ENCODE measurements at places on chromosomes 5 and 9. TPM values are rescaled to one million over a fixed set of nuclear protein-coding genes. Genes with fewer than 3 reads are reported as not detected.

DNA sequence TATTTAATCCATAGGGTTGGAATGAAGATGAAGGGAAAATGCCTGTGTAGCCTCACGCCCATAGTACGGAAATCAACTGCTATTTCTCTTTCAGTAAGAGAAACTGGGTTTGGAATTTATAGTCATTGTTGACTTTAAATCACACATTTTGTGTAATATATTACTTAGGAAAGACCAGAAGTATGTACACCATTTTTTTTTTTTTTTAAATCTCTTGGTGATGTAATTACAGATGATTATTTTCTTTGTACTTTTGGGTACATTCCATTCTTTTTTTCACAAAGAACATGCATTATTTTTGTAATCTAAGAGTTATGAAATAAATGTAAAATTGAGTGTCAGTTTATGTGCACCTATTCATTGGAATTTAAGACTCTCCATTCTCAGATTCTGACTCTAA, 45.7 kb downstream of the POC5 start:
- H3K27me3 ChIP-seq = no peaks in the 10 kb centered on the region
- H3K4me1 ChIP-seq = peaks cover 13% of the 10 kb centered on the region
- H3K36me3 ChIP-seq = no peaks in the 10 kb centered on the region
- H3K27ac ChIP-seq = no peak overlapping the region
- H3K4me3 ChIP-seq = no peak overlapping the region

GRCh38 chr5:129241755-129242154, 147.2 kb downstream of the ISOC1 start:
- H3K4me3 ChIP-seq = no peak overlapping the region
- no peak overlapping the region for H3K27ac ChIP-seq
- DNase-seq = no peak
- no peaks in the 10 kb centered on the region for H3K36me3 ChIP-seq
- H3K27me3 ChIP-seq = no peaks in the 10 kb centered on the region
- H3K4me1 ChIP-seq = no peaks in the 10 kb centered on the region

DNA sequence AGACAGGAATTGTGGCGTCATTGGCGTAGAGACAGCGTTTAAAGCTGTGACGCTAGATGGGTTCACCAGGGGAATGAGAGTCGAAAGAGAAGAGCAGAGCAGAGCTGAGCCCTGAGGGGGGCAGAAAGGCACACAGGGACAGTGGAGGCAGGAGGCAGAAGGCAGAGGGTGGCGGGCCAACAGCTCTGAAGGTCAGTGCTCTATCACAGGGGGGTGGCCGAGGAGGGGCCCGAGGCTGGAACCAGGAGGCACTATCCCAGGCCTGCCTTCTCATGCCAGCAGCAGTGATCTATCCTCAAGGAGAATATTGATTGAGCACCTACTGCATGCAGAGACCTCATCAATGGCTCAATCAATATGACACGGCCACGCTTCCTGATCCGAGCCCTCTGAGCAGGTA, 132.4 kb downstream of the KCNIP1 start:
- no peaks in the 10 kb centered on the region for H3K27me3 ChIP-seq
- DNase-seq = no peak
- no peak overlapping the region for H3K4me3 ChIP-seq
- H3K27ac ChIP-seq = no peak overlapping the region
- no peaks in the 10 kb centered on the region for H3K36me3 ChIP-seq

GRCh38 chr9:137028263-137029057, 423 bp upstream of the ABCA2 start:
- no peak overlapping the region for H3K27ac ChIP-seq
- H3K4me3 ChIP-seq = peak overlapping the region; percentile 80
- DNase-seq = peak; percentile 95
- no peaks in the 10 kb centered on the region for H3K36me3 ChIP-seq
- H3K27me3 ChIP-seq = peaks cover 24% of the 10 kb centered on the region
- H3K4me1 ChIP-seq = peaks cover 18% of the 10 kb centered on the region

- H3K36me3 ChIP-seq = no peaks in the 10 kb centered on the region
- peaks cover 4% of the 10 kb centered on the region for H3K4me1 ChIP-seq
- DNase-seq = no peak
- H3K27ac ChIP-seq = no peak overlapping the region
These were observed 213.2 kb upstream of the IER5L start for GRCh38 chr9:129391221-129391661.

DNA sequence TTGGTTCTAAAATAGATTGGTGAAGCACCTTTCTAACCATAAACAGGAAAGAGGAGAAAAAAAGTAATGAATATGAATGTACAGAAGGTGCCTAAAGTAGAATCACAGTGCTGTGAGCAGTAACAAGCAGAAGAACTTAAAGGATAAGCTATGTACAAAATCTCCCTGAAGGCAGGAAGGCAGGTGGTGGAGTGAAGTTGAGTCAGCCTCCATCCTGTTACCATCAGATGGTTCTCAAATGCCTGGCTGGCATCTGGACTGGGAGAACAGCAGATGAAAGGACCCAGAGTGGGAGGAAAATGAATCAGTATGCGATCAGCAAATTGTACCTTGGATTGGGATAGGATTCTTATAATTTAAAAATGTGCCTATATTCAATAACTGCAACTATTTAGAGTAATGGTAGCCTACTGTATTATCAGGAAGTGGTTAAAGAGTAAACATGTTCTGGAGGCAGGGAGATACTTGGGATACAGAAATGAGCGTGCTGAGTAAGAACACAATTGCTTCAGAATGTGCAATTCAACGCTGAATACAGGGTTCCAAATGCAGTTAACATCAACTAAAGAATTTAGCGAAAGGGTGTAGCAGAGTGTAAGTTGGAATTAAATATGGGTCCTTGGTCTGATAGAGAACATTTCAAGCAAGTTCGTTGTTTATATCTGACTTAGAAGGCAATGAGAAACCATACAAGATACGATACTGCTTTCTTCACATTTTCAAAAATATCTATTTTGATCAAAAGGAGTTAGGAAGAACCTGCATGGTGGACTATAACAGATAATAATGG, 21.1 kb upstream of the FER start:
- no peak for DNase-seq
- H3K27ac ChIP-seq = no peak overlapping the region
- no peaks in the 10 kb centered on the region for H3K27me3 ChIP-seq
- no peaks in the 10 kb centered on the region for H3K36me3 ChIP-seq
- peak overlapping the region; percentile 66 for H3K4me3 ChIP-seq

GRCh38 chr9:89695441-89695891, 90.7 kb downstream of the GADD45G start:
- DNase-seq = peak; percentile 75
- no peaks in the 10 kb centered on the region for H3K27me3 ChIP-seq
- peak overlapping the region; percentile 9 for H3K4me3 ChIP-seq
- H3K27ac ChIP-seq = no peak overlapping the region
- peaks cover 14% of the 10 kb centered on the region for H3K4me1 ChIP-seq
- H3K36me3 ChIP-seq = no peaks in the 10 kb centered on the region

- no peak for DNase-seq
- H3K4me3 ChIP-seq = no peak overlapping the region
- peaks cover 3% of the 10 kb centered on the region for H3K36me3 ChIP-seq
- H3K27ac ChIP-seq = no peak overlapping the region
These were observed 27.0 kb downstream of the ZNF169 start for GRCh38 chr9:94286116-94286515.

Gene SLC45A2
- total RNA-seq = 0.06 TPM

Measured in neural progenitor cell (in vitro differentiated cells).